Stimulated activated CD8-positive, alpha-beta memory T cell treated with anti-CD3 and anti-CD28 coated beads, Interleukin-4, amount 100 ng/mL, for 1 hour (primary cell): ENCODE measurements at places on chromosomes 4 and X.

DNA sequence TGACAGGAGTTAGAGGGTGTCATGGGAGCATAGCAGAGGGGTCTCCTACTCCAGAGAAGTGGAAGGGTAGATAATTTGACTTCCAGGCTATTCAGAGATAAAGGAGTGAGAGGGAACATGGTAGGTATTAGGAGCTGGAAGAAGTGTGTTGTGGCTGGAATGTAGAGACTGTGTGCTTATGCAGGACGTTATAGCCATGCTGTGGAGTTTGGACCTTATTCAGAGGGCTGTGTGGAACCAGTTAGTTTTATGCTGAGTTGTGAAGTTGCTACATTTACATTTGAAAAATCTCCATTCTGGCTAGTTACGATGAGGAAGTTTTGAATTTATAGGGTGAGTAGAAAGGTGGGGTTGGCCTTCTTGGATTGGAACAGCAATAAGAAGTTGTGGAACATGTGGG lies 67.5 kb downstream of the FIP1L1 start:
- no peak for DNase-seq

GRCh38 chr4:87497578-87497977 lies 31.6 kb downstream of the SPARCL1 start:
- DNase-seq = no peak

DNA sequence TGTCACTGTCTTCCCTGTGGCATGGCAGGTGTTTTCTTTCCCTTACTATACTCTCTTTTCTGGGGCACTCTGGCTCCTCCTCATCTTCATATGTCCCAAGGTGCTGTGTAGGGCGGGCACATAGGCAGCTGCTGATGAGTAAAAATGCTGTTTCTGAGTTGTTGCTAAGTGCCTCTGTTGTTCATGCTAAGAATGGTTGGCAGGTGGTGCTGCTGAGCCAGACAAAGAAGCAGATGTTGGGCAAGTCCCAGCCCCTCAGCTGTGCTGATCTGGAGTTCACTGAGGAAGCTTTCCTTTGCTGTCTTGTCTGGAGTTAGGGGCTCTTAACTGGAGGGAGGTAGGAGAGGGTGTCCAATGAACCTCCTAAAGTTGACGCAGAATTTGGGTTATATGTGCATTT lies 40.6 kb downstream of the HADH start:
- DNase-seq = no peak

GRCh38 chr4:167779864-167780263 lies 312.5 kb upstream of the ANXA10 start:
- no peak for DNase-seq
